Ureter (tissue), 1 donor: ENCODE measurements at places on chromosomes 4 and X. TPM values are rescaled to one million over a fixed set of nuclear protein-coding genes. Genes with fewer than 3 reads are reported as not detected.

DNA sequence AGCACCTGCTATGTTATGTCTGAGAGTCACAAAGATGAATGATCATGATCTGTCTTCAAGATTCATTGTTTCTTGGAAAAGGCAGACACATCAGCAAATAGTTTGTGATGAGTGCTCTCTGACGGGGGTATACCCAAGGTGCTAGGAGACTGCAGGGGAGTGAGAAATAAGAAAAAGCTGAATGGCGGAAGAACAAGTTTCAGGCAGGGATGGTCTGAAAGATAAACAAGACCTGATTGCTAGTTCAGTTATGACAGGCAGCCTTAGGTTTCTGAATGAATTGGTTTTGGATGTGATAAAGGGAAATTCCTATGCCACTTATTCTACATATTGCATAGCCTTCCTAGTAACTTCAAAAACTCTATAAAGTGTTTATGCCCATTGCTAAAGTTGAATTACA, 327.0 kb upstream of the DKK2 start:
- DNase-seq: no peak

The C4orf51 gene
- total RNA-seq: not detected

The BST1 gene
- 18.6 TPM for total RNA-seq

GRCh38 chr4:4200624-4201023, 26.1 kb downstream of the OTOP1 start:
- no peak for DNase-seq

- no peak for DNase-seq
Measured at GRCh38 chr4:159238631-159239030, 135.8 kb downstream of the RAPGEF2 start.

- DNase-seq: peak; percentile 35
Measured at GRCh38 chr4:7384003-7384928, 50.5 kb downstream of the PSAPL1 start.

DNA sequence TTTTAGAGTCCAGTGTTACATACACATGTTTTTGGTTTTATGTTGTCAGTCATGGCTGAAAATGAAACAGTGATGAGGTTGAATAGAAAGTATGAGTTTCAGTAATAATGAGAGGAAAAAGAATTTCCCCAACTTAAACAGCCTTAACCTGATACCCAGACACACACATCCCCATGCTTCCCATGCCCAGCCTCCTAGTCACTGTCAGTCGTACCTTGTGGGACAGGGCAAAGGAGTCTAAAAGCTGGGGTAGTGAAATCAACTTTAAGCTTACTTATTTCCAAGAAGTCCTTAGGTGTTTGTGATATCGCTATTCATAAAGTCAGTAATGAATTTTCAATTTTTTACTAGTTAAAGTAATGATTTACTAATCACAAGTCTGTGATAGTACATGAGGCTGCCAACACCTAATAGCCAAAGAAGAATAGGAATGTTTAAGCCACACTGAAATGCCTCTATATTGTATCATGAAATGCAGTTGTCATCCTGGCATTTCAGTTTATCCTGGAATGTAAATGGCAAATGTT, 24.3 kb upstream of the GPR34 start:
- DNase-seq: no peak

GRCh38 chr4:18511727-18512126, 490.2 kb upstream of the LCORL start:
- no peak for DNase-seq

The CPLX1 gene
- total RNA-seq: 6.7 TPM

- no peak for DNase-seq
Measured at GRCh38 chrX:36434522-36434921, 515.0 kb downstream of the CFAP47 start.

DNA sequence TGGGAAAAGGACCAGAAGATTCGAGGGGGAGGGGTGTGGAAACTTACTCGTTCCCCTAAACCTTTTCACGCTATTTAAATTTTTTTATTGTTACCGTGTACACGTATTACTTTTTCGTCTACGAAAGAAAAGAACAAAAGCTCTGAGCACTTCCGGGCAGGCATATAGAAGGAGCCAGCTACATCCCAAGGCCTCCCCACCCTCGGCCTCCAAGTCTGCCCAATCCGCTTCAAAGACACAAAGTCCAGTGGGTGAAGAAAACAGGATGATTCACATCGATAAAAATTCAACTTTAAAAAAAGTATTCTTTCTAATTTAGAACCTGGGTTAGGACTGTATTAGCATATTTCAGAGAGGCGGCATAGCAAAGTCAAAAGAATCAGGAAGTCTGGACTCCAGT, 23.1 kb downstream of the SEL1L3 start:
- DNase-seq: no peak

- DNase-seq: no peak
Measured at GRCh38 chrX:86023811-86024210, 23.5 kb downstream of the CHM start.

DNA sequence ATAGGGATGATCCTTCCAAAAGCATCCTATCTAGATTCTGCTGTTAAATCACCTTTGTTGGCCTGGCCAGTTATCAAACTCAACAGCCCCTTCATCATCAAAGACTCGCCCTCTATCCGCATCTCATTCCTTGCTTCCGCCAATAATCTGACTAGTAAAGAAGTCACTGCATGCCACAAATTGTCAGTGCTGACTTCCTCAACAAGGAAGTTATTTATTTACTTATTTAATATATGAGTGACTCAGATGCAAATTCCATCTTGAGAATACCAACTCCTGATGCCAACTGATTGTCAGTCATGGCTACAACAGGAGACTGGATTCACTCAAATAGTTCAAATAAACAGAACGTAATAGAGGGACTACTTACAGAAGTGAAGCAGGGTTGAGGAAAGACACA, 283.8 kb downstream of the TRIML1 start:
- DNase-seq: no peak

The SMIM31 gene
- total RNA-seq: 4.6 TPM

DNA sequence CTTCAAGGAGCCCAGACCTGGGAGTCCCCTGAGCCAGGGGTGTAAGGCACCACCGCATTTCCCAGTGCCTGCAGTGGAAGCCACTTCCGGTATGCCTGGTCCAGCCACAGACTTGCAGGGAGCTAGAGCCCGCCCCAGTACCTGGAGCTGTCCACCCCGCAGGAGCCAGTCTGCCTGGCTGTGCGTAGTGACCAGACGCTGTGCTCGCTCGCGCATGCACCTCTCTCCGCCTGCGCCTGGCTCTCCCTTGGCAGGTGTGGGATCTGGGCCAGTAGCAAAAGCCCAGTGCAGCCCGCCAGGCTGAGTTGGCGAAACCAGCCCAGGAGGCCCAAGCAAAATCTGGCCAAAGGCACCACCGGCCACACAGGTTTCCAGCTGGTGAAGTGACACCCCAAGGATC, 973.7 kb upstream of the AGA start:
- no peak for DNase-seq

The TMEM154 gene
- 86.5 TPM for total RNA-seq

DNA sequence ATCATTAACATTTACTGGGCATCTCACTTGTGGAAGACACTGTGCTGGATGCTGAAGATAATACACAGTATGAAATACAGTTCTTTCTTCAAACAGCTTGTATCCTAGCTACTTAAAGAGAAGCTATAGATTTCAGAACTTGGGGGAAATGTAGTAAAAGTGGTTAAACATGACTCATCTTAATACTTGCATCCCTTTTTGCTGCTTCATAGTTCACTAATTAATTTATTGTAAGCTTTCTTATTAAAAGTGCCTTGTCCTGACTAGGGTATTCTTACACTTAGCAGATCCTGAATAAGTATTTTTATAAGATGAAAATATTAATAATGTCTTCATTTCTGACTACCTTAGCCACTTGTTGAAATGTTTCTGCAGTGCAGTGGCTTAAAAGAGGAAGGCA, 132.8 kb upstream of the STIM2 start:
- no peak for DNase-seq

The PLAC1 gene
- total RNA-seq: 0.42 TPM

DNA sequence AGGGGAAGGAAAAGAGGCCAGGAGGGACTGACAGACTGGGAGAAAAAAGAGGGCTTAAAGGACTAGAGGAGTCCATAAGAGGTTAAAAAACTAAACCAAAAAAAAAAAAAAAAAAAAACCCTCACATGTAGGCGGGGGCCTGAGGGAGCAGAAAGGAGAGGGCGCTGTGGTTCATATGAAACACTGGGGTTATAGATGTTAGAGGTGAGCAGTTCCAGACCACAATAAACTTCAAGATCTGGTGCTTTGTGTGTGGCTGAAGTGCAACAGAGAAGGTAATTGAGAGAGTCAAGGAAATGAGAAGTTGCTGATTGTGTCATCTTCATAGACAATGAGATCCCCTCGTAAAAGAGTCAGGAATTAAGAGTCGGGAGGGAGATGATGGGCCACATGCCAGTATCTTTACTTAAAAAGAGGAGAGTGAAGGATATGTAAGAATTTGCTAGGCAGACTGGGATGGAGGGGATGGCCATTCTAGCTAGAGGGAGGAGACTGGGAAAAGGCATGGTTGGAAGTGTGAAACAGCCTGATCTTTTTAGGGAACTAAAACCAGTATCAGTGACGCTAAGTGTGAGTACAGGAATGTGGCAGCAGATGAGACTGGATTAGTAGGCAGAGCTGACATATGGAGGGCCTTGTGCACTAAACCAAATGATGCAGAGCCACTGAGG, 18.4 kb upstream of the OGT start:
- no peak for DNase-seq

DNA sequence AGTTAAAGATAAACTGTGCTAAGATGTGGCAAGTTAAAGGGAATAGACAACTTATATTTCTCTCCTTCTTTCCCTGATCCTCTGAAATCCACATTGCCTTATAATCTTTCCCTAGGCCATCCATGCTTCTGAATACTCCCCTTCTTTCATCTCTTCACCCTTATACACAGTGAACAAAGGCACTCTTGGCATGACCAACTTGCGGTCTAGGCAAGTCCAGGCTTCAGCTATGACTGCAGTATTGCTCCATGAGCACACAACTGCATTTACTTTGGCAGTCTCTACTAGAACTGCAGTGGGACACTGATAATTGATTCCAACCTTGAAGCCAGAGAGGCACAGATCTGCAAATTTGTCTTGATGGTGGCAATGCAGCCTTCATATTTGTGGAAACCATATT, 24.2 kb upstream of the UBA6 start:
- no peak for DNase-seq

DNA sequence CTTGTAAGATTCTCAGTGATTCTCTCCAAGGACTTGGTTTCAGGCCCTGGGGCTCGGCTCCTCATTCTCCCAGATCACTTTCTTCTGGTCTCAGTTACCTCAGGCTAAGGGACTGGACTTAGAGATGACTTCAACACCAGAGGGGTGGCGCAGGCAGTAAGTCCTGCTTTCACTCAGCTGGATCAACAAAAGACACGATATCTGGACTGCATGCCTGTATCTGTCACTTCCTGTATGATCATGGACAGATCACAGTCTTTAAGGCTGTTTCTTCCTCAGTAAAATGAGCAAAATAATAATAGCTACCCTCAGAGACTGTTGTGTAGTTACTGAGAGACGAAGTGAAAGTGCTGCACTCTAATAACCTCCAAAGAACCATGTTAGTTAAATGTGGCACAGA, 19.5 kb upstream of the CXCR3 start:
- no peak for DNase-seq

GRCh38 chrX:40064055-40064597, 33.6 kb downstream of the BCOR start:
- DNase-seq: no peak
